ENCODE measurements at places on chromosomes 4 and X. TPM values are rescaled to one million over a fixed set of nuclear protein-coding genes. Genes with fewer than 3 reads are reported as not detected.

The CXCL1 gene
- 0.69 TPM for total RNA-seq

The RBM46 gene
- total RNA-seq = 0.54 TPM

The AR gene
- total RNA-seq = 10.6 TPM

The FREM3 gene
- total RNA-seq = 0.11 TPM

The FAM184B gene
- 0.46 TPM for total RNA-seq

The JCHAIN gene
- total RNA-seq = not detected

The SRPX2 gene
- not detected for total RNA-seq

The IQCM gene
- total RNA-seq = not detected

The ARHGAP24 gene
- 0.31 TPM for total RNA-seq

The NSUN7 gene
- 26.3 TPM for total RNA-seq

The CCNA2 gene
- 95.1 TPM for total RNA-seq

The PLAC8 gene
- 0.80 TPM for total RNA-seq

The GDPD2 gene
- 25.6 TPM for total RNA-seq

The ERAS gene
- total RNA-seq = not detected

The ADH7 gene
- total RNA-seq = not detected

The SLC6A14 gene
- total RNA-seq = not detected

The GC gene
- total RNA-seq = 0.34 TPM

The PPEF2 gene
- not detected for total RNA-seq
